NCI-H524 (cell line): ENCODE measurements at places on chromosomes 3 and 15.

- DNase-seq = no peak
These were observed 34.7 kb downstream of the TMEM158 start for GRCh38 chr3:45191424-45191823.

GRCh38 chr3:79175870-79176269 is 591.9 kb downstream of the ROBO1 start:
- no peak for DNase-seq

DNA sequence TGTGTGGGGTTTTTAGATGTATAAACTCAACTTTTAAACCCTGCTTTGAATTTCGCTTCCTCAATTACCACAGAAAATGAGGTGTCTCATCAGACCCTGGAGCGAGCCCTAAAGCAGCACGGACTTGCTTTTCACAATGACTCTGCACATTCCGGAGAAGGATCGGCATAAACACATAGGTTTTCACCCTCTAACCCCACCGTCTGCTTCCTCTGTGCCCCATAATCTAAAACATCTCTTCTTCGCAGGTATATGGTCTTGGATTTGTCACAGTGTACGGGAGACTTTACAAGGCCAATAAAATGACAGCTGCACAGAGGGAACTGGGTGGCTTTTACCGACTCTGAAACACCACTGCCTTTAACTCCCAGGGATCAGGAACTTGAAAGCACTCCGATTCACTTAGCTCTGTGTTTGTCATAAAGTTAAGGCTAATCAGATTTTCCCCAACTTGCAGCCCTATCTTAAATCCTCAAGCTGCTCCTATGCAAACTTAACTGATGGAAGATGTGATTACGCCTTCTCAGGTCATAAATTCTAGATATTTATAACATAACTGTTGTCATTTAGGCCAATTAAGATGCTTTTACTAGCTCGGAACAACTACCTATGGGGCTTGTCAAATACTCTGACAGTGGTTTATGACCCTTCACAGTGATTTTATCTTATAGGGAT is 133.4 kb upstream of the WNT5A start:
- no peak for DNase-seq

GRCh38 chr15:98735895-98736617 is 87.7 kb downstream of the IGF1R start:
- DNase-seq = no peak

- DNase-seq = no peak
These were observed 18.9 kb downstream of the CCPG1 start for GRCh38 chr15:55389264-55389607.

- DNase-seq = peak; percentile 38
These were observed 22.2 kb upstream of the ZMAT3 start for GRCh38 chr3:179093807-179094206.

DNA sequence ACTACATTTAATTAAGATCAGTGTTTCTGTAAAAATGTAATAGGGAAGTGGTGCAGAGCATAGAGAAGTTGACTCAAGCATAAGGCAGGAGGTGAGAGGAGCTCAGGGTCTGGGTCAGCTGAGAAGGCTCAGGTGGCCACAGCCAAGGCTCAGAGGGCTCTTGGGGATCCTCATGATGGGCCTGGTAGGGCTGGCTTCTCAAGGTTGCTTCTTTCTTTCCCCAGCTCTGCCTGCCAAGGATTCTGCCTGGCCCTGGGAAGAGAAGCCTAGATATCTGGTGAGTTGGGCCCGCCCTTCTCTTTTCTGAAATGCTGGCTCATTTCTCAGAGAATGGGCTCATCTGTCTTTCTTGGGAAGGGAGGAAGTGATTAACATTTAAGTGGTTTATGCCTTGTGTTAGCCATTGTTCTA is 6.5 kb downstream of the ZNF589 start:
- DNase-seq = no peak

DNA sequence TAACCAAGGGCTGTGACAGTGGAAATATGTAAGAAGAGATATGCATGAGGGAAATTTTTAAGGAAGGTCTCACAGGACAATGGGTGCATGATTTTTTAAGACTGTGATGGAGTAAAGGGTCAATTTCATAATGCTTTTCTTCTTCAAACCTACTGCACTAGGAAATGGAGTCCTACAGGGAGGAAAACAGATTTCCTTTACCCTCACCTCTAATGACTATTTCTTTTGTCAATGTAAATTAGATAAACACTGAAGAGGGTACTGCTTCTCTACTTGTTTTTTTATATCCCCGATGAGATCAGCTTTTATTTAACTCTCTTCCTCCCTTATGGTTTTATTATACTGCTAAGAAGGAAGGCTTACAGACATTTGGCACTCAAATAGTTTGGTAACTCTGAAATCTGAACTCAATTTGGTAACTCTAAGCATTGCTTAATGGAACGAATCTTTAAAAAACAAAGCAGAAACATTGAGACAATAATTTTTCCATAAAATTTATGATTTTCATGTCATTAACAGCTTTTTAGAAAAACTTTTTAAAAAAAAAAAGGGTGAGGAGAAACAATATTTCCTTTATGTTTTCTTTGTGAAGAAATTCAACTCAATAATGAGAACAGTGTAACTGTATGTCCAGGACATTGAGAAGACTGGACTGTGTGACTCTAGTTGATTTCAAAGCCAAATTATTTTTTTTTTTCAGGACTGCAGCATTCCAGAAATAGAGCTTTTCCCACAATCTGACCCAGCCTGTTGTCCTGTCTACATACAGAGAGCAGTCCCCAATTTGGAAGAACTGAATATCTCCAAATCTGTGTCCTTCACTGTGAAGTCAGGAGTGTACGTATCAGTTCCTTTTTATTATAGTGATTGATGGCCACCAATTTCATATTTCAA is 64.4 kb downstream of the CRYBG3 start:
- DNase-seq = no peak

DNA sequence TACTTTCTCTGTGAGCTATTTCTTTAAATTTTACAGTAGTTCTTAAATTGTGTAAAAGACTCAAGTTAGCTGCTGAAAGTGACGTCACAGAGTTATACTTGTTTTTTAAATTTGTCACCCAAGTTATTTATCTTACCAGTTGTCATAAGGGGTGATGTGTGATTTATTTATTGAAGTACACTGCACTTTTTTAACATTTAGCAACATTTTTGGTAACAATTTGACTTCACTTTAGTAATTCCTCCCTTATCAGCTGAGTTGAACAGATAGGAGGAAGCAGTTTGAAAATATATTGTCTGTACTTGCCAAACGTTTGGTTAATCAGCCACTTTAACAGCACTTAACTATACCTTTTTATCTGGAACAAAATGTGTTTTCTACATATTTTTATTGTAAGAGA is 3.8 kb downstream of the STT3B start:
- DNase-seq = no peak
